ENCODE measurements at places on chromosomes 5 and 9. TPM values are rescaled to one million over a fixed set of nuclear protein-coding genes. Genes with fewer than 3 reads are reported as not detected.

Gene NOTCH1
- total RNA-seq, result 12.3 TPM

Gene STARD4
- total RNA-seq, result 4.0 TPM

Gene CCDC183
- total RNA-seq, result 0.44 TPM

Gene FSTL4
- 3.8 TPM for total RNA-seq

Gene RETREG1
- total RNA-seq, result 3.3 TPM

Gene SH3PXD2B
- total RNA-seq, result 18.1 TPM

Gene HEMGN
- not detected for total RNA-seq

Gene IL31RA
- 1.3 TPM for total RNA-seq
